Stimulated activated CD4-positive, alpha-beta T cell treated with anti-CD3 and anti-CD28 coated beads, Interleukin-1b, Interleukin-23, amount 100 ng/mL, for 24 hours (primary cell): ENCODE measurements at places on chromosomes 4 and X.

GRCh38 chrX:155334486-155335336 is at the start of gene CLIC2:
Gene CLIC2 (minus strand): TSS chrX:155334614. CDS start chrX:155334427, 187 bp downstream.
- DNase-seq = no peak

DNA sequence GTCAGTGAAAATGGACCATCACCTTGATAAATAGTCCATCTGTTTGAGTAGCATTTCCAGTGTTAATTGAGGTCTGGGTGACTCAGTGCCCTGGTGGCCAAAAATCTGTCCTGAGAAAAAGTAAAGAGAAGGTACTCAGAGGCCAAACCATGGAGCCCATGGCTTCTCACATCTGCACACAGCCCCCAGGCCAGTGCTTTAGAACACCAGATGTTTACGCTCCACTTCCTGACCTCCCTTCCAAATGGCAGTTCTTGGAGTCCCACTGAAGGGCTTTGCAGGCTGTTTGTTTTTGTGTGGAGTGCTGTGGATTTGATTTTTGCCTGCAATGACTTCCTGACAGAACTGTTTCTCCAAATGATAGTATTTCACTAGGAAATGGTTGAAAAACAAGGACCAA is 60.2 kb upstream of the GPC4 start:
- DNase-seq = no peak

- no peak for DNase-seq
Measured at GRCh38 chr4:108043526-108043925, 53.8 kb downstream of the HADH start.

DNA sequence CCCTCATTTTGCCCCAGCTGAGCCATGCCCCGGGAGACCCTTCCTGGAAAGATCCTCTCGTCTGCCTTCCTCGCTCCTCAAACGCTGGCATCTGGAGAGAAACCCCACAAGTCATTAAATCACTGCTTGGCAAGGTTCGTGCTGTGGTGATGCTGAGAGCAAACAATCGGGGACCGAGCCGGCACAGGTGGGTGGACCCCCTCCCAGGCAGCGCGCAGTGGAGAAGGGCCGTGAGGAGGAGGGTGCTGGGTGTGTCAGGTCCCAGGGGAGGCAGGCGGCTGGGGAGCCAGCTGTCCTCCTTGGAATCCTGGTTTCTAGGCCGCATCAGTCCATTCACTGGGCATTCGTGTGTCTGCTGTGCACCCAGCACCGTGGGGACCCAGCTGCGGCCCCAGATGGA is 64.9 kb upstream of the PSAPL1 start:
- DNase-seq = no peak

- DNase-seq = no peak
Measured at GRCh38 chr4:120536884-120537283, 385.6 kb downstream of the PRDM5 start.

DNA sequence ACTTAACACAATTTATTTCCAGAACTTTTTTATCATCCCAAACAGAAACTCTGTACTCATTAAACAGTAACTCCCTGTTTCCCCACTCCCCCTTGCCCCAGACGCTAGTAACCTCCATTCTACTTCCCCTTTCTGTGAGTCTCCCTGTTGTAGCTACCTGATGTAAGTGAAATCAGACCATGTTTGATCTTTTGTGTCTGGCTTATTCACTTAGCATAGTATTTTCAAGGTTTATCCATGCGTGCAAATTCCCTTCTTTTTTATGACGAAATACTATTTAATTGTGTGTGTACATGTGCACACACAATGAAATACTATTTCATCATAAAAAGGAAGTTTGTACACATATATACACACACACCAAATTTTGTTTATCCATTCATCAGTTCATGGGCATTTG is 5.2 kb downstream of the PKD2 start:
- DNase-seq = no peak

DNA sequence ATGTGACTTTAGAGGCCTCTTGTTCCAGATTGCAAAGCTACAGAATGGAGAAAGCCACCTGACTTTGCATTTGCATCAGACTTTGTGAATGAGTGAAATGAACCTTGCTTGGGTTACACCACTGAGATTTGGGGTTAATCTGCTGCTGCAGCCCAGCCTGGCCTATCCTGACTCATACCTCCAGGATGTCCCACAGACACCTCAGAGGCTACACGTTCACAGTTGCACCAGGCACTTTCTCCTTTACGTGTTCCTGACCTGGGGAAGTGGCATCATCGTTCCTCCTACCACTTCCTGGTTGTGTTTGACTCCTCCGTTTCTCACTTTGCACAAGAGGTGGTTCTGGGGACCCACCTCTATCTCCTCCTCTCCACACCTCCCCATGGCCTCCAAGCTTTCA is 9.2 kb upstream of the SORCS2 start:
- DNase-seq = no peak

GRCh38 chr4:90240333-90240732 is 113.1 kb downstream of the CCSER1 start:
- DNase-seq = no peak

GRCh38 chr4:81605271-81605670 is 133.6 kb upstream of the RASGEF1B start:
- no peak for DNase-seq

DNA sequence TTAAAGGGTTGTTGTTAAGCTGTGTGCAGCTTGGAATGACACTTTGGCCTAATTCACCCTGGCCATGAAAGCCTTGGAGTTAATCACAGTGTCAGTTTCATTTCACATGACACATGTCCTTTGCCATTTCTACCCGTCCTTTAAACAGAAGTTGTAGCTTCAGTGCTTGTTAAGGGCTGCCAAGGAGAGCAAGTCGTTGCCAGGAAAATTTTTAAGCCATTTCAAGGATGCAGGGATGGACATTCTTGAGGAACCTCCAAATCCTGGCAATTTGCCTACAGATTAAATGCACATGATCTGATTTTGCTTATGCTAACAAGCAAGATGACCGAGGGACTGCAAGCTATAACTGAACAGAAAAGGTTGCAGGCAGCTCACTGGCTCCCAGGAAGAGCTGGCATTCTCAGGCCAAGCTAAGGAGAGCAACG is 40.5 kb downstream of the SETD7 start:
- DNase-seq = no peak

DNA sequence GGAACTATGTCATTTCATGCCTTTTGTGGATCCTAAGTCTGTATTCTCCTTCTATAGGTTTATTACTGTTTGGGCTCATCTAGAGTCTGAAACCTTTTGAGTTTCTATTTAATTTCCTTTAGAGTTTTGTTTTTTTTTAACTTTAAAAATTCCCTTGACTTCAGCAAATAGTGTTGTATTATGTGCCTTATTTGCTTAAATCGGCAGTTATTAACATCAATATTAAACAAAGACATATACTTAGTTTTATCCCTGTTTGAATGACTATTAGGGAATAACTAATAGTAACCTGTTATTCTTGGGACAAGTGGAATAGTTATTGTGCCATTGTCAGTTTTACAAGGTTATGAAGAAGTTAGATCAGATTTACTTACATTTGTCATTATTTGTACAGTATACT is 112.8 kb upstream of the NUDT6 start:
- no peak for DNase-seq

DNA sequence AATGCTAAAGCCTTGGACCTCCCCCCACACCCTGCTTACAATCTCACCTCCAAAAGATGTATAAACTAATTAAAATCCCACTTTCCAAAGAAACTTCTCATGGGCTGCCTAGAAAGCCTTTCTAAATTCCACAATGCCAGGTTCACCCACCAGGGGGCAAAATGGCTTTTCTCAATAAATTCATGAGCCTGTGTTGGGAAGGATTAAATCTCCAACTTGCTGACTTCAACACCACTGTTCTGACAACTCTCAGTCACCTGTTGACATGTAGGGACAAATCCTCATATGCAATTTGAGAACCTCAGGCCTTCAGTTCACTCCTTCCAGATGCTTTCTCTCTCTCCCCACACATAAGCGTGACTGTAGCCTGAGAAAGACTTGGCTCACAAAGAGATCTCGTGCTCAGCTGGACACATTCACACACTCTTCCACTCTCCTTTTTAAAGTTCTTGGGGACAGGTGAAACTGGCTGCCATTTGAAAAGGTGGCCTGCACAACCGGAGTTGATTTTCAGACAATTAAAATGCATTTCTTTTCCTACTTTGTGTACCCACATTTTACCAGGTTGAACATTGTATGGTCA is 88.6 kb upstream of the PRPS2 start:
- no peak for DNase-seq

DNA sequence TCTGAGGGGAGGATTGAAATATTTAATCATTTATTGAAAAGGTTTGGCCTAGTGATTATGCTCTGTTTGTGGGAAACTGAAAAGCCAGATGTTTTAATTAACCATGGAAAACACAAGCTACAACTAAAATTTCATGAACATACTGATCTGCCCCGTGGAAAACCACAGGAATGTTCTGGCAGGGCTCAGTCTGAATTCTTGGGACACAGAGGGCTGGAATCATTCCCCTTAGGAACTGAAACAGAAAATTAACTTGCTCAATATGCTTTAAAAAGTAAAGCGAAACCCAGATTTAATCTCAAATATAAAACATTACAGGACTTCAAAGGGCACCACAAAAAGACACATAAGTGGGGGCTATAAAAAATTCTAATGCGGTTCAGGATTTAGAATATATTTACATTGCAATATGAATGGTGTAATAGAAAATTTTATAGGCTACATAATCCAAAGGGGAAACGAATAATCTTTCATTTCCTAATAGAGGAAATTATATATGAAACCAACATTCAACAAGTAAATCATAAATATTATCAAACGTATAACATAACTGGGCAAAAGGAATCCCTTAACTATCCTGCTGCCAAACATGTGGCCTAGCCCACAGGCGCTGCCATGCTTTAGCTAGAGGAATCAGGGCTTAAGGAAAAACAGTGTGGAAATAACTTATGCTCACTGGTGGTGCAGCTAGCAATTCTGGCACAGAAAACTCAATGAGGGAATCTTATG is 70.9 kb downstream of the APBB2 start:
- no peak for DNase-seq

DNA sequence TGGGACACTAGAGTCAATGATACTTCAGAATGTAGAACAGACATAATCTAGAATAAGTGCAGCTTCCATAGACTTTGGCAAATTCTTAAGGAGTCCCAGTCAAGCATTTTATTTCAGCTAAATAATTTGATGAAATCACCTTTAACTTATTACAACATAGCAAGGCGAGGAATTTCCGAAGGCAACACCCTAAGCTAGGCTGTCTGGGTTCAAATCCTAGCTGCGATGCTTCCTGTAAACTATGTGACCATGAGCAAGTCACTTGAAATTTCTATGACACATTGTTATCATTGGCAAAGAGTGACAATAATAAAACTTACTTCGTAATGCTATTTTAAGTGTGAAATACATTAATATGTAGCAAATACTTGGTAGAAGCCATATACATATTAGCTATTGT is 679.1 kb downstream of the DMD start:
- DNase-seq = no peak

GRCh38 chr4:73998040-73999011 is at the start of gene CXCL5:
Gene CXCL5 (minus strand): TSS chr4:73998677. CDS start chr4:73998581, 96 bp downstream.
- DNase-seq = no peak

GRCh38 chr4:182716192-182716591 is 201.0 kb downstream of the DCTD start:
- no peak for DNase-seq

- no peak for DNase-seq
Measured at GRCh38 chr4:186831574-186831973, 107.9 kb upstream of the FAT1 start.

- no peak for DNase-seq
Measured at GRCh38 chr4:8451440-8452182, 11.0 kb downstream of the TRMT44 start.

DNA sequence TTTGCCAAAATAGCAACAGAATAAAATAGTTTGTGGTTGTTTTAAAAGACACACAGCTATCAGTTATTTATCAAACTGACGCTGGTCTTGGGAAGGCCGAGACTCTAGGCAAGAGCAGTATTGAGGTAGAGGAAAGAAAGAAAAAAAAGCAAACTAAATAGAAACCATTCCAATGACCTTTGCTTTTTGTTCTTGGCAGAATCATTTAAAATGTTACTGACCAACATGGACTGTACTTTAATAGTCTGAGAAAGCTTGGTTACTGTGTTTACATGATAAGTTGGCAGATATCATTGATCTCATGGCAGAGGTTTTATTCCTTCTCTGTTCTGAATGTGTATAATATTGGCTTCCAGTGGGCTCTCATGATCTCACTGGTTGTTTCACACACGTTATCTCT is 11.9 kb downstream of the CWH43 start:
- DNase-seq = no peak

GRCh38 chr4:146590801-146591200 is 47.9 kb upstream of the POU4F2 start:
- DNase-seq = no peak

DNA sequence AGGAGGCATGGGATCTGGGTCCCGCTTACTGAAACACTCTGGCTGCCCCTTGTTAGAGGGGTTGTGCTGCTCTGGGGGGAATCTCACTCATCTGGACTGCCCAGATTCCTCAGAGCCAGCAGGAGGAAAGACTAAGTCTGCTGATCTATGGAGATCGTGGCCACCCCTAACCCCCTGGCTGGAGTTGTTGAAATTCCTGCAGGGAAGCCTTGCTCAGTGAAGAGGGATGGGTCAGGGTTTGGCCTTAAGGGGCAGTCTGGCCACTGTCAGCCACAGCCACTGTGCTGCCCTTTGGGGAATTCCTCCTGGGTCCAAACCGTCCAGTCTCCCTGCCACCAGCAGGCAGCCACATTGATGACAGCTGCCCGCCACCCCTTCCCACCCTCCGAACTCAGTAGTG is 362.0 kb upstream of the AMOT start:
- no peak for DNase-seq

DNA sequence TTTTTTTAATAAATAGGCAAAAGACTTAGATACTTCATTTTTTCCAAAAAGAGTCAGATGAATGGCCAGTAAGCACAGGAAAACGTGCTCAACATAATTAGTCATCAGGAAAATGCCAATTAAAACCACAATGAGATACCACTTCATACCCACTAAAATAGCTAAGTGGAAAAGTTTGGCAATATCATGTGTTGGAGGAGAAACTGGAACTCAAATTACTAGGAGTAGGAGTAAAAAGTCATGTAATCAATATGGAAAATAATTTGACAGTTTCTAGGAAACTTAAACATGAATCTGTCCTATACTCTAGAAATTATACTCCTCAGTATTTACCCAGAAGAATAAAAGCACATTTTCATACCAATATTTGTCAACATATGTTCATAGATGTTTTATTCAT is 449.8 kb downstream of the INPP4B start:
- no peak for DNase-seq

GRCh38 chrX:68867458-68868112 is 38.8 kb downstream of the EFNB1 start:
- DNase-seq = no peak

GRCh38 chr4:98996056-98996764 is 689 bp downstream of the METAP1 start:
- no peak for DNase-seq

GRCh38 chr4:148214529-148215166 is 227.6 kb downstream of the NR3C2 start:
- DNase-seq = no peak

GRCh38 chr4:127870688-127871087 is 10.0 kb upstream of the PLK4 start:
- no peak for DNase-seq

DNA sequence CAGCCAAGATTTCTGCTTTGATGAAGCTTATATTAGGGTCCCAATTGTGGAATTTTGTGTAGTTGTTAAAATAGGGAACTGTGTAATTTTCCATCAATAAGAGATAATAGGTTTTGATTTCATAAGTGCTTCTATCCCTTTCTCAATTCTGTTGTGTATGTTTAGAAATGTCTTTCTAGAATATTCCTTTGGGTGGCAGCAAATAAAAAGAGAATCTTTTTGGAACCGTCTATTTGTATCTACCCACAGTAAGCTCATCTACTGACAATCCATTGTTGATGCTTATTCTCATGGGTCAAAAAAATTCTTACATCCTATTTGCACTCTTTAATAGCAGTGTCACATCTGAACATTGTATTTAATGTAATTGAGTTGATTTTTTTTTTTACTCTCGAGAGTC is 61.7 kb downstream of the TMA16 start:
- no peak for DNase-seq
